Glomerular endothelial cell (primary cell): ENCODE measurements at places on chromosomes 5 and 9. TPM values are rescaled to one million over a fixed set of nuclear protein-coding genes. Genes with fewer than 3 reads are reported as not detected.

BAAT gene
- not detected in 2 replicates for total RNA-seq

TMEFF1 gene
- 30.0 and 35.1 TPM in 2 replicates for total RNA-seq

SDHA gene
- 99.9 and 106 TPM in 2 replicates for total RNA-seq

PHF2 gene
- 19.3 and 22.9 TPM in 2 replicates for total RNA-seq

LRRC19 gene
- total RNA-seq = not detected in 2 replicates

ZNF366 gene
- total RNA-seq = 33.7 and 45.4 TPM in 2 replicates

ALDH1B1 gene
- 28.9 and 51.0 TPM in 2 replicates for total RNA-seq

MAMDC2 gene
- 8.1 and 16.0 TPM in 2 replicates for total RNA-seq

NIM1K gene
- total RNA-seq = 0.05 TPM in 1 of 2 replicates, not detected in the other

TMEM252 gene
- total RNA-seq = not detected in 2 replicates

SV2C gene
- total RNA-seq = not detected in 2 replicates

- no peak for DNase-seq
Observed at GRCh38 chr5:109744261-109744660, 54.5 kb downstream of the MAN2A1 start.

DNA sequence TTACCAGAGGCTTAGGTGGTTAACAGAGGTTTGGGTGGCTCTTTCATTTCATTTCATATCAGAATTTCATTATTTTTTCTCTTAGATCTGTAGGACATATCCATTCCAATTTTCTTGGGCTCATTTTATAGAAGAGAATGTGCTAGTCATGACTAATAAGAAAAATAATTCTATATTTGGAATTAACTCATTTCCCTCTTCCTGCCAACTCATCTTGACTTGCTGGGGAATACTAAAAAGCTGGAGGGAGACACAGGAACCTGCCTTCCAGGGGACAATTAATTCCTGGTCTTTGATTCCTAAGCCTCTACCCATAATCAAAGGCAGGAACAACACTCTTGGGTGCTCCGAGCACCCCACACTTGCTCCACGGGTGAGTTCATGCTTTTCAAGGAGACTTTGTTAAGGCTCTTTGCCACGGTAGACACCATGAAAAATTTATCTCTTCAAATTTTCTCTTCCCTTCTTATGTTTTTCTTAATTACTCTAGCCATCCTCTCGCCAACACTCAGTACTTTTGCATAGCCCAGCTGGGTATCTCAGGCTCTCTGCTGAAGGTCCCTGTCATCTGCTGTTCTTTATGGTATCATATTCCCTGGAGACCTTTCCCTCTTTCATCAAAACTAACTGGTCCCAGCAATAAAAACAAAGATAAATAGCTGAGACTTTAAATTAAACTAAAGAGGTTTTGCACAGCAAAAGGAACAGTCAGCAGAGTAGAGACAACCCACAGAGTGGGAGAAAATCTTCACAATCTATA is 273.9 kb downstream of the NPR3 start:
- no peak for DNase-seq

DNA sequence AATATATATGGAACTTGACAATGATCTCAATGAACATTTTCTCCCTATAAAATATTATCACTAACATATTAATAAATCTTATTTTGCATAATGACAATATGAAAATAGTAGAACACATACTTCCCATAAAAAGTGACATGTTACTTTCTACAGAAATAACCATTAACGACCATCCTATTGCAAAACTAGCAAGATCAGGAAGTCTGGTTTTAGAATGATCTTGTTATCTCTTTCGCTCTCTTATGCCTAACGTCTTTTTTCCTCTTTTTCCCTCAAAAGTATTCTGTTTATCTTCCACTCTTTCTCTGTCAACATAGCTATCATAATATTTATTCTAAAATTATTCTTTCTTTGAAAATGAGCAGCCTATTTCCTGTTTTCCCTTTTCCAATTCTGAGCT is 21.6 kb upstream of the C5orf46 start:
- DNase-seq = no peak

- DNase-seq = no peak
Observed at GRCh38 chr5:149166128-149166527, 24.8 kb downstream of the ABLIM3 start.

DNA sequence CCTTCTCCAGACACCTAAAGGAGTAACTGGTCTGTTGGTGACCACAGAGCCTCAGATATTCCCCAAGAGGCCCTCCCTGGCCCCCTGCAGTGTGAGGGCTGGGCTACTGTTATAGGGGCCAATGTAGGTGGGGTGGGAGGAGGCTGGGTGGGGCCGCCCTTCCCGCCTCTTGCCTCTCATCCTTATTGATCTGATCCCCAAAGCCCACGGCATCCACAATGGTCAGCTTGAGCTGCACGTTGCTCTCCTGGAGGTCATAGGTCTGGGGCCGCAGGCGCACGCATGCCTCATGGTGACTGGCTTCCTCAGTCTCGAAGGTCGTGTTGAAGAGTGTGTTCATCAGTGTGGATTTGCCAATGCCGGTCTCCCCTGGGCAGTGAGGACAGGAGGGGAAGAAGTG is 13.0 kb downstream of the SEPTIN8 start:
- DNase-seq = no peak

DNA sequence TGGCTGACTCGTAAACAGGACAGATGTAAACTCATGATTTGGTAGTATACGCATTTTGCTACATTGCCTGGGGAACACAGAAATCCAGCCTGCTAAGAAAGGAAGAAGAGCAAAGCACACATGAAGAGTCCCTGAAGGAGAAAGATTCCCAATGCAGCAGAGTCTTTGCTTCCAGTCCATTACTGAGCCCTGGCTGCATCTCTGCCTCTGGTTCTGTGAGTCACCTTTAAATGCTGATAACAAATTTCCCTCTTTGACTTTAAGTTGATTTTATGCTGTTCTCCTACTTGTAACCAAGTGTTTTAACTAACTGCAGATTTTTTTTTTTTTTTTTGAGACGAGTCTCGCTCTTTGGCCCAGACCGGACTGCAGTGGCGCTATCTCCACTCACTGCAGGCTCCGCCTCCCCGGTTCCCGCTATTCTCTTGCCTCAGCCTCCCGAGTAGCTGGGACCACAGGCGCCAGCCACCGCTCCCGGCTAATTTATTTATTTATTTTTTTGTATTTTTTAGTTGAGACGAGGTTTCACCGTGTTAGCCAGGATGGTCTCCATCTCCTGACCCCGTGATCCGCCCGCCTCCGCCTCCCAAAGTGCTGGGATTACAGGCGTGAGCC is 8.5 kb upstream of the PRXL2C start:
- DNase-seq = no peak

DNA sequence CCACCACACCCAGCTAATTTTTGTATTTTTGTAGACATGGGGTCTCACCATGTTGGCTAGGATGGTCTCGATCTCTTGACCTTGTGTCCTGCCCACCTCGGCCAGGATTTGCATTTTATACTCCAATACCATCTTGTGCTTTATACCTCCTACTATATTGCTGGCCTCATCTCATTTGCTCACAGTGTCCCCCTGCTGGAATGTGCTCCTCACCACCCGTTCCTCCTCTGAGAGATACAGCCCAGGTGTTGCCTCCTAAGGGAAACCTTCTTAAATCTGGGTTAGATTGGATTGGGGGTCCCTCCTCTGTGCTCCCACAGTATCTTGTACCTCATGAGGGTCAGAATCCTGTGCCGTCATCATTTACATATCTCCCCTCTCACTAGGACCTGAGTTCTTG is 131.7 kb downstream of the PAPPA start:
- DNase-seq = no peak

DNA sequence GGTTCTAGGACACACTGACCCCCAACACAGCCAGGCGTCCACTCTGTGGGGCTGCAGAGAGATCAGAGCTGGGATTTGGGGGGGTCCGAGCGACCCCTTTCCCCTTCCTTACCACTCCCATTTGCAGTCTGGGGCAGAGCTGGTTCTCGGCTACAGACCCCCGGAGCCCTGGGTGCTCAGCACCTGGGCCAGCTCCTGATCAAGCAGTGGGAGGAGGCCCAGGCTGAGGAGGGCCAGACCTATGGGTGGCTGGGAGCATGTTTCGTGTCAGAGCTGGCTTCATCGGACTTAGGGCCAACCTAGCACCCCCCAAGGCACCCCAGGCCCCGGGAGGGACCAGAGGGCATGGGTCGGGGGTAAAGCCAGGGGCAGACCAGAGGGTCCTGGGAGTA is 7.6 kb downstream of the GRIN1 start:
- DNase-seq = no peak

DNA sequence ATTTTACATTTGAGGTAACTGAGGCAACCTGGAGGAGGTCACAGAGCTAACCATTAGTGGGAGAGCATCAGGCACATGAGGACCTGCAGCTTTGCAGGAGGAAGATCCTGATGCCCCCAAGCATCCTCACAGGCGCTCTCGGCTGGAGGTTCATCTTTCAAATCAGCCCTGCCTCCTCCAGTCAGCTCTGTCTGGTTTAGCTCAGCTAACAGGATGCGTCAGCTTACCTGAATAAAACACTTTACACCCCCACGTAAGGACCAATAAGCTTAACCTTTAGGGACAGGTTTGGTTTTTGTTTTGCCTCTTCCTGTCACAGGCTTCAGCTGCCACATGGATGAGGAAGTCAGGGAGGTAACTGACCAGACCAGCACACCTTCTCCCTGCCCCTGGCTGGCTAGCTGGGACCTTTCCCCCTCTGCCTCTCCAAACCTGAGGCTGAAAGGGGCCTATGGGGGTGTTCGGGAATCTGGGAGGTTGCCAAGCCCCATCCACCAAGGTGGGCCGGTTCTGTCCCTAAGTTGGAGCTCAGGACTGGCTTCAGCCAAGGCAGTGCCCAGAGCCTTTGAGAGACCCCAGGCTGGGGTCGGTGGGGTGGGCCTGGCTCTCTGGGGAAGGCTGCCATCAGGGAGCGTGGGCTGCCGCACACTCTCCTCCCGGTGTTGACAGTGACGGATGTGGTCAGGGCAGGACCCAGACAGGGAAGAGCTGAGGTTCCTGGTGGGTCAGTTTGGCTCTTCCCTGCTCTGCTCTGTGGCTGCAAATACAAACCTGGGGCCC is 20.0 kb upstream of the FCN1 start:
- no peak for DNase-seq

DNA sequence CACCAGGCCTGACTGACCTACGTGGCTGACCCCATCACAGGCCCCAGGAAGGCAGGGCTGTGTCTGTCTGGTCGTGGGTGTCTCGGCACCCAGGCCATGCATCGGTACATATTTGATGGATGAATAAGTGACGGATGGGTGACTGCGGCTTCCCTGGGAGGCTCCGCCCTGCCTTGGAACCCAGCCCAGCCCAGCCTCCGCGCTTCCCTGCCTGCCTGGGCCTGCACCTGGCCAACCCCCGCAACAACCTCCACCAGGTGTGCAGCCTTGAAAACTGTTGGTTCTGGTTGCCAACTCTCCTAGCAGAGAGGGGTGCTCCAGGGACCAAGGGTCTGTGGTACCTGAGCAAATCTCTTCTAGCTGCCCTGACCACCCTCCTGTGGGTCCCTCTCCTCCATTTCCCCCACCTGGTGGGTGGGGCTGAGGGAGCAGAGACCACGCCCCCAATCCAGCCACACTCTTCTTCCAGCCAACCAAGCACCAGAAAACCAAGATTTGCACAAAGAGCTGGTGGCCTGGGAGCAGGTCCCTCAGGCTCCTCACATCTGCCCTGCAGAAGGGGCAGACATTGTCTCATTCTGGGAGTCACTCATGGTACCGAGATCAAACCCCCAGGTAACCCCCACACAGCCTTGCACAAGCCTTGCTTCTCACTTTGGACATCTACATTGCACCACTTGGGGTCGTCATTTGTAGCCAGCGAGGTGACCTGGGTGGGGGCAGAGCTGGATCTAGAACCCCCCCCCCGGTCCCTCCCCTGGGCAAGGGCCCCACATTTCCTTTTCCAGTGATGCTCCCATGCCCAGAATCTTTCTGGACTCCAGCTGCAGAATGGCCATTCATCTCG is 100.6 kb upstream of the IER5L start:
- DNase-seq = no peak

GRCh38 chr5:2375757-2376250 is 375.7 kb downstream of the IRX2 start:
- no peak for DNase-seq

DNA sequence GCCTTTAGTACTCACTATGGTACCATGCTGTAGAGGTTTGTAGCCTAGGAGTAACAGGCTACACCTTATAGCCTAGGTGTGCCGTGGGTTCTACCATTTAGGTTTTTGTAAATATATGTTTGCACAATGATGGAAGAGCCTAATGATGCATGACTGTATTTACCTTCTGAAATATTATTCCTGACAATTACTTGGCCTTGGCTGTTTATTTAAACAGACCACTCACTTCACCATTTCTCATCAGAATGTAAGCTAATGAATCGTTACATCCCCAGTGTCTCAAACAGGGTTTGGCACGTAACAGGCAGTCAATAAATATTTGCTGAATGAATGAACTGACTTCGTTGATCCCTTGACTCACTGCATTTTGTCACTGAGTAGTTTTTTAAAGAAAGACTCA is 93.1 kb downstream of the MED27 start:
- DNase-seq = no peak

DNA sequence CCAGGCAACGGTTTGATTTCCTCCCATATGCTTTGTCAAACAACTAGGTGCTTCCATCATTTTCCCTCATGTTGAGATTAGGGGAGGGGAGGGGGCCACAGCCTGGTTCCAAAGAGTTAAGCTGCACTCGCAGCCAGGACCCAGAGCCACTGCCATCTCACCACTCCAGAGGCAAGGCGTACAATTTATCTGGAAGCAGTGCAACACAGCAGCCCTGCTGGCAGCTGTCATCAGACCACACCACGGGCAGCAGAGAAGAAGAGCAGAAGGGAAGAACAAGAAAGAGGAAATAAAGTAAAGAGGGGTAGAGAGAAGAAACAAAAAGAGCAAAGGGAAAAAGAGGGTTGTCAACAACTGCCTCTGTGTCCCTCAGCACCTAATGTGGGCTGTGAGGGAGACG is 38.9 kb downstream of the MED27 start:
- no peak for DNase-seq

DNA sequence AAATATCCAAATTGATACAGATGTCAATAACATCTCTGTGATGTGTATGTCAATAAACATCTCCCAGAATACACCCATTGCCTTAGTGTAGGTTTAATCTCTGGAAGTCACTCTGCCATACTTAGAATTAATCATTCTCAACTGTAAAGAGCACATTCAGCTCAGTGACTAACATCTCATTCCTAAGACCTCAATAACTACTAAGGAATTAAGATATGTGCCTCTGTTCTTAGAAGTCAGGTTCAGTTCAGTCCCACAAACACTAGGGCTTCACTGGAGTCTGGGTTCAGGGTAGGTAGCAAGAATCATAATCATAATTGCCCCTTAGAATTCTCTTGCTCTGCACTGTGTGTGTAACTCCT is 31.7 kb downstream of the UGCG start:
- no peak for DNase-seq
